NAMALWA (cell line): ENCODE measurements at places on chromosomes 11 and 22.

- no peak for DNase-seq
Observed at GRCh38 chr11:71933141-71933933, 4.5 kb downstream of the RNF121 start.

DNA sequence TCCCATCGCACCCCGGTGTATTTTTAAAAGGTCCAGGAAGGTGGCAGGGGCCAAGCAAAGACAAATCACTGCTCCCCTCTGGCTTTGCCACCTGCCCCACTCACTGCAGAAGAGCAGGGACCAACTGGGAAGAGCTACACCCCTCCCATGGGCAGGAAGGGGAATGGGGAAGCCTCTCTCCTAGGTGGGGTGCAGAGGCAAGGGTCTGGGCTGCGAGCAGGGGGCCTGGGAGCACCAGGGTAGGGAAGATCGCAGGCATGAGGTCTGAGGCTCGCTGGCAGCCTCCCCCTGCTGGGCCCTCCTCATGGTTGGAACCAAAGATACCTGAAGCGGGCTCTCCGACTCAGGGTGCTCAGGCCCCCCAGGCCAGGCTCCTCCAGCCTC is 36.8 kb downstream of the PISD start:
- no peak for DNase-seq

DNA sequence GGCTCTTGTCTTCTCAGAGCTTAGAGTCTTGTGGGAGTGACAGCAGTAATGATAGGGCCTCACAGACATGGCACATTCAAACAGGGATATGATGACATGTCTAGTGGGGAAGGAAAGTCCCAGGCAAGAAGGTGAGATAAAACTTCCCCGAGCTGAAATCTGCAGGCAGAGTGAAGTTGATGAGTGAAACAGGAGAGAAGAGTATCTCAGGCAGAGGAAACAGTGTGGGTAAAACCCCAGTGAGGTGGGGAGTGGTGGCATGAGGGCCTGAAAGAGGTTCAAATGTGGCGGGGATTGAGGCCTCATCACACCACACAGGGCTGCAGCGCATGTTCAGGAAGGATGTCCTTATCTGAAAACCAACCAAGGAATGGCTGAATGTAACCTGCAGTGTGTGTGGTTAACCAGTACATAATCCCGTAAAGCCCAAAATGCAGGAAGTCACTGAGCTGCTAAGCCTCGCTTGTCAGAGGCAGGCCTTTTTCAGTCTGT is 153.8 kb upstream of the E2F8 start:
- DNase-seq = no peak

DNA sequence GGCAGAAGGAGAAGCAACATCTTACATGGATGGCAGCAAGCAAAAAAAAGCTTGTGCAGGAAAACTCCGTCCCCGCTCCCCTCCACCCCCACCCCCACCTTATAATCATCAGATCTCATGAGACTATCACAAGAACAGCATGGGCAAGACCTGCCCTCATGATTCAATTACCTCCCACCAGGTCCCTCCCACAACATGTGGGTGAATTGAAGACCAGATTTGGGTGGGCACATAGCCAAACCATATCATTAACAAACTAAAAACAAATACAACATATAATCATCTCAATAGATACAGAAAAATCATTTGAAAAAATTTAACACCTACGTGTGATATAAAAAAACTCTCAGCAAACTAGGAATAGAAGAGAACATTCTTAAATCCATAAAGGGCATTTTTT is 88.8 kb downstream of the BUD13 start:
- DNase-seq = no peak

GRCh38 chr11:31237819-31238760 is 131.4 kb downstream of the DCDC1 start:
- no peak for DNase-seq

DNA sequence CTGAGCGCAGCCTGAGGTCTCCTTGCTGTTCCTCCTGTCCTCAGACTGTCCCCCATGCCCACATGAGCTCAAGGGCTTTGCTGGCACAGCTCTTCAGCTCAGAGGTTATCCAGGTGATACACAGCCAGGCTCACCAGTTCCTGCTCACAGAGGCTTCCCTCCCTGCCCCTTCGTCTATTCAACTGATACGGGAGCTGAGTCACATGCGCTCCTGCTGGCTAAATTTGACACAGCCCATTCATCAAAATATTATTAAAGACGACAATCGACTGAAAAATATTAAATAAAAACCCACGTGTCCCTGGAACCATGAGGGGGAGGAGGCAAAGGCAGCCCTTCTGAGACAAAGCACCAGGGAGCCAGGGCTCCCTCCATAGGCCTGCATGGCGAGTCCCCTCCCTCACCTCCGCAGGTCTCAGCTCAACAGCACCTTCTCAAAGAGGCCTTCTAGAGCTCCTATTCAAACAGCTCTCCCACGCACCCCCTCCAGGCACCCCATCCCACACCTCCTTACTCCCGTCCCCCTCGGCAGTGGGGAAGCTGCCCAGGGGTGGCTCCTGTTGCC is 40.5 kb downstream of the DUSP8 start:
- no peak for DNase-seq

DNA sequence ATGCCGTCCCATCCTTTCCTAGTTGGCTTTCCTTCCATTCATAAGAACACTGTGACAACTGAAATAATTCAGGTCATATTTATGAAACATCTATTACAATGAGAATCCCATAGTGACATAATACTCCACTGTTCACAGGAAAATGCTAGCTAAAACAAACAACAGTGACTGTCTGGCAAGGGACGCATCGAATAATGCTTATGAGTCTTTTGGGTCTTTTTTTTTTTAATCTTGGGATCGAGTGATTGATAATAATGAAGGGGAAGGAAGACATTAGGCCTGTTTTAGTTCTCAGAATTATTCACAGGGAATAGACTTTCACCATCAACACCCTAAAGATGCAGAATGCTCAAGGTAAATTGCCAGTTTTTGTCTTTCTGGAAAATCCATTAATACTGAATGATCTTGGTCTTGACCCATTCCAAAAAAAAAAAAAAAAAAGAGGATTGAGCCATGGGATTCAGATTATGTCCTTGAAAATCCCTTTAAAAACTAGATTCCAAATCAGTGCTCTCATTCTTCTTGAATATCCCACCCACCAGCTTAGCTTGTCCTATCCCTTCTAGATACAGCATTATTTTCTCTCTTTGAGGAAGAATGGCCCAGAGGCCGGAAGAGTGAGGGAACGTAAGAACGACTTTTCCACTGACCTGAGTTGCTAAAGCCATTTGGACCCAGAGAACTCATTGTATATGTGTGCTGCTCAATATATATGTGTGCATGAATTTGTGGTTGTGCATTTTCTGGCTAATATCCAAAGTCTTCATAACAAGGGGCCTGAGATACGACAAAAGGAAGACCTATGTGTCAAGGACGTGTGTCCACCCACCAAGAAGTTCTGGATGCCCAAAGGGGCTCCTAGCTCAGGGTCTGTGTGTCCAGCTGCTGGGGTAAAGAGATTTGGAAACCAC is 35.2 kb upstream of the CREB3L1 start:
- no peak for DNase-seq

GRCh38 chr11:121344824-121345223 is 52.3 kb downstream of the SC5D start:
- DNase-seq = no peak

DNA sequence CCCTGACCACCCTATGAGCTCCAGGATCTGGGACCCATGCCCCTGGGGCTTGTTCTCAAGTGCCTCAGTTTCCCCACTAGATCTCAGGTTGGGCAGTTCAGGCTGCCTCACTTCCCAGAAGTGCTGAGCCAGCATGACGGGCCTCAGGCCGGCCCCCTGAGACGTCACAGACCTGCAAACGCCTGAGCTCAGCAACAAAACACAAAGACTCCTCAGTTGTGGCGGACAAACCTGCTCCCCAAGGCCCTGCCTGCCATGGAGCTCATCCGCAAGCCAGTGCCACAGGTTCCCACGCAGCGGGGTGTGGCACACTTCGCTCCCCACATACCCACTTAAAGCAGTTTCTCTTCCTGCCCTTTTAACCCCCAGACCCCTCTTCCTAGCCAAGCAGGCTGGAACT is 45.2 kb downstream of the NECTIN1 start:
- DNase-seq = no peak

GRCh38 chr11:42255906-42256305 is 796.5 kb upstream of the LRRC4C start:
- no peak for DNase-seq

GRCh38 chr11:22516111-22516510 is 109.5 kb downstream of the FANCF start:
- DNase-seq = no peak

DNA sequence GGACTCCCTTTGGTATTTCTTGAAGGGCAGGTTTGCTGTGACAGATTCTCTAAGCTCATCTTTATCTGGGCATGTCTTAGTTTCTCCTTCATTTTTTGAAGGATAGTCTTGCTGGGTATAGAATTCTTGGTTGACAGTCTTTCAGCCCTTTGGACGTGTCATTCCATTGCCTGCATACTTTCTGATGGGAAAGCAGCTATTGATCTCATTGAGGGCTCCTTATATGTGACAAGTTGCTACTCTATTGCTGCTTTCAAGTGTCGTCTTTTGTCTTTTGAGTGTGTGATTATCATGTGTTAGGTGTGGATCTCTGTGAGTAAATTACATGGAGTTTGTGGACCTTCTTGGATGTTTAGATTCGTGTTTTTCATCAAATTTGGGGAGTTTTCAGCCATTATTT is 21.9 kb downstream of the IGHMBP2 start:
- peak; percentile 10 for DNase-seq
